Spinal cord (tissue), 10 donors: ENCODE measurements at places on chromosomes 2 and 18.

DNA sequence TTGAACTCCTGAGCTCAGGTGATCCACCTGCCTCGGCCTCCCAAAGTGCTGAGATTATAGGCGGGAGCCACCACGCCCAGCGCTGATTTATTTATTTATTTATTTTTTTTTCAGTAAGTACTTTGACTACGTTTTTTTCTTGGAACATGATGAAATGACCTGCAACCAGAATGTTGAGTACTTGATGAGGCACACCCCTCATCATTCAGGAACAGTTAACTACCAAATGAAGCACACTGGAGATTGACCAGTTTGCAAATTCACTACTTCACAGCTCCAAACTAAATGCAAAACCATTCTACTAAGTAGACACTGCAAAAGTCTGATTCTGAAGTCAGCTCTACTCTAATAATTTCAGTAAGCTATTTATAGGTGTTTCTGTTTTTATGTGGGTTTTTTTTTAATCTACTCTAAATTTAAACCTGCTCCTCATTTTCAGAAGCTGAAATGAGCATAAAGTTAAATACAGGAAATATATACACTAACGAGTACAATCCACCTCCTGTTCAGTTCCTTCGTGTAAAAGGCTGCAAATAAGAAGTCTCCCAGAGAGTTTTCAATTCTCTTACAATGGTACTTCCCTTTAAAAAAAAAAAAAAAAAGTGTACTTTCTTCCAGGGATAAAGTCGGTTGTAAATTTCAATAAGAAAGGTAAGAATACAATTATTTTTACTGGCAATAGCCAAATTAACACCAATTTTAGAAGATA, 1.4 kb downstream of the GFPT1 start:
- no peak for DNase-seq

GRCh38 chr2:7803515-7803914, 878.3 kb upstream of the ID2 start:
- no peak for DNase-seq

DNA sequence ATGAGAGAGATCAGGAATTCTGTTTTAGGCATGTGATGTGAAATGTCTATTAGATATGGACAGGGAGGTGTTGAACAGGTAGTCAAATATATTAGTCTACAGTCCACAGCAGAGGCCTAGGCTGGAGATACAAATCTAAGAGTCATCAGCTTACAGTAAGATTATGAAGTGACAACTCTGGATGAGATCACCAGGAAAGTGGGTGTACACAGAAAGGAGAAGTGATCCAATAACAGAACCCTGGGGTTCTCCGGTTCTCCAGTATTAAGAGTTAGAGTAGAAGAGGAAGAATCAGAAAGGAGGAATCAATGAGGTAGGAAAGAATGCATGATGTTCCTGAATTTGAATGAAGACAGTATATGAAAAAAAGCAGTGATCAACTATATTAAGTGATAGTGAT, 362.3 kb downstream of the FIGN start:
- no peak for DNase-seq

- no peak for DNase-seq
These were observed 22.1 kb upstream of the CRIM1 start for GRCh38 chr2:36333350-36334012.

GRCh38 chr2:18790509-18791171, 201.3 kb upstream of the NT5C1B start:
- no peak for DNase-seq

DNA sequence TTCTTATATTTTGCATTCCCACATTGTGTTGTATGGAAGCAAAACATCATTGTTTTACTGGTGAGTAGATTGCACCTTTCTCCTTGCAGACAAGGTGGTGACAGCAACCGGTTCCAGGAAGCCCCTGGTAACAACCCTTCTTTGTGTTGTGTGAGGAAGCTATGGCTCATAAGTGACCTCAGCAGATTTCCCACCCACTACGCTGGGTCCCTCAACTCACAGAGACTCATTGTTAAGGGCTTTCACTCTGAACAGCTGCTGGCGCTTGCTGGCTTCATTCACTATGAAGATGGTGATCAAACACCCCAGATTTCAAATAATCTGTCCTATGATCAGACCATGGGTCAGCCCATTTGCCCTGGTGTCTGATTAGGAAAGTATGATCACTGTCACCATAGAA, 53.4 kb downstream of the WIPF1 start:
- DNase-seq, result peak; percentile 43

- DNase-seq, result no peak
These were observed 185.0 kb upstream of the HS6ST1 start for GRCh38 chr2:128503399-128504245.

GRCh38 chr2:9291331-9291730, 84.7 kb downstream of the ASAP2 start:
- no peak for DNase-seq

DNA sequence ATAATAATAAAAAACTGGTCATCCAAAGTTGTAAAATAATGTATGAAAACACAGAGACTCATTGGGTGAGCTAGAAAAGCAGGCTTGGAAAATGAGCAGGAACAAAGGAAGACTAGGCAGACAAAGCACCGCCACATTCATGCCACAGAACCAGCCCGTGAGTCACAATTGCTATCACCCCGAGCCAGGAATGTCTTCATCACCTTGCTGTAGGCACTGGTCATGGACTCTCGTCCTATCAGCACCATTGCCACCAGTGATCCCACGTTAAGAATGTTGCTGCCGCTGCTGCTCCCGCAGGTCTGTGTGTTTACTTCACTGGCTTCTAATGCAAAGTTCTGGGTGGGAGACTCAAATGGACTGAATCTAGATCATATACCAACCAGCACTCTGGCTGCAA, 417.9 kb downstream of the PID1 start:
- no peak for DNase-seq

DNA sequence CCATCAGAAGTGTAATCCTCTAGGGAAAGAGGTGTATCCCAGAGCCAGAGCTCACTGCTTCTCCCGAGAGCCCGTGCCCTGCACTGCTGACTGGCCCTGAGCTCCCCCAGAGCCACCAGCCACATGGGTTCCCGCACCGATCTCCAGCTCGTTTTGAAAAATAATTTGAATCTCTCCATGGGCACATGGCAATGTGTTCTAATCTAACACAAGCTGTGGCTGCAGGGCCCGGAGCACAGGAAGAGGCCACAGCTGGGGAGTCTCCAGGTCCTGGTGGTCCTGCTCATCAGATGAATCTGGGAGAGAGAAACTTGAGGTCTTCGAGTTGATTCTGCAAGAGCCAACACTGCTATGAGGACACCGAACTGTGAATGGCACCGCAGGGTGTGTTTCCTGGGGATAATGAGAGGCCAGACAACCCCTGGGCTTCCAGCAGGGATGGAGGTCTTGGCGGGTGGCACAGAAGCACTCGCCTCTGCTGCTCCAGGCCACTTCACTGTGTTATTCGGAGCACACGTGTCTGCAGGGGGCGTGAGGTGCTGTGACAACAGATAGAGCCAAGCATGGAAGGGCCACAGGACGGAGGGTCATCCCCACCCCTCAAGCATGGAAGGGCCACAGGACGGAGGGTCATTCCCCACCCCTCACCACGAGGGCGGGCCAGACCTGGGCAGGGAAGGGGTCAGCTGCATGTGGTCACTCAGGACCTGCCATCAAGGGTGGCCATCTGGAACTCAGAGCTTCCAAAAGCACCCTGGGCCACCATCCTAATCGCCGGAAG, 196.8 kb downstream of the NDUFA10 start:
- no peak for DNase-seq

DNA sequence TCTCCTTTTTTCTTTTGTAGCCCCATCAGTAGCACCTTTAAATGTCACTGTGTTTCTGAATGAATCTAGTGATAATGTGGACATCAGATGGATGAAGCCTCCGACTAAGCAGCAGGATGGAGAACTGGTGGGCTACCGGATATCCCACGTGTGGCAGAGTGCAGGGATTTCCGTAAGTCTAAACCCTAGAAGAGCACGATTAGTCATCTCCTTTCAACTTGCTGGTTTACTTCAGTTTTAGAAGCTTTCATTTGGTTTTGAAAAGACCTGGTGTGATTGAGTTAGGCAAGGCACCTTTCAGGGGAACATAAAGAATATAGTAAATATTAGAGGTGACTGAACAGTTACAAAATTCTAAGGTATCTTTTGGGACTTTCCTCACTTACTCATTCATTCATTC, 72.2 kb upstream of the TMEM87B start:
- DNase-seq, result no peak

DNA sequence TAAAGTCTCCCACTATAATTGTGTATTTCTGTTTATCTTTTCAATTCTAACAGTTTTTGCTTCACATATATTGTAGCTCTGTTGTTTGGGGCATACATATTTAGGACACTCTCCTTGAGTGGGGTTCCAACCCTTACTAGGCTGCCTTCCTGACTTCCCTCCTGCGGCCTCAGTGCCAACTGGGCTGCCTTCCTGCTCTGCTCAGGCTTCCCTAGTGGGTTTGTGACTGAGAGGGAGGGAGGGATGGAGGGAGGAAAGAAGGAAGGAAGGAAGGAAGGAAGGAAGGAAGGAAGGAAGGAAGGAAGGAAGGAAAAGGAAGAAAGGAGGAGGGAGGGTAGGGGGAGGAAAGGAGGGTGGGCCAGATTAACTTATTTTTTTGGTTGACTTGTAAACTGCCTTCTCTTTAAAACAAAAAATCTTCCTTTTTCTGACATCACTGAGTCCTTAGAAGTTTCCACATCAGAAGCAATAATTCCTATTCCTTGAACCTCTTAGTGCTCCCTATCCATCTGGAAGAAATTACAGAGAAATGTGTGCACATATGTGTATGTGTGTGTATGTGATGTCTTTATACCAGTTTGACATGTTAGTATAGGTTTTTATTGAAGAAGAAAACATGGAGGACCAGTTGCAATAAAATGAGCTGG, 145.4 kb upstream of the PGAP1 start:
- no peak for DNase-seq

DNA sequence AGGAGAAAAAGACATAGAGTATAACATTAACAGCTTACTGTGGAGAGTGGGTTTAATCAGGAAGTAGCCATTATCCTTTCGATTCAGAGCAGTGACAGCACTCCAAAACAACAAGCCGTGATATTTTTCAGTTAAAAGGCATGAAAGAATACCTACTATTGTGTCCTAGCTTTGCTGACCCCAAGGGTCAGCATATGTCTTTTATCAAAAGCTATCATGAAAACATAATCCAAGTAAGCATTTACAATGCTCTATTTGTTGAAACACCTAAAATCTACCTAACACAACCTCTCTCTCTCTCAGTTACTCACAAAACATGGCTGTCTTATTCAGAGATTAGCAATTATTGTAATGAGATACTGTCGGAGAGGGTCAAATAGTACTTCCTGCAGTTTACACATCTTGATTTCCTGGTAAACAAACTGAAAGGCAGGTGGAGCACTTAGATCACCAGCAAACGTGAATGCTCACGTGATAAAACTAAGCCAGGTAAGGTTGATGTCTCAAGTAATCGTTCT, 100.0 kb downstream of the BAZ2B start:
- peak; percentile 90 for DNase-seq

DNA sequence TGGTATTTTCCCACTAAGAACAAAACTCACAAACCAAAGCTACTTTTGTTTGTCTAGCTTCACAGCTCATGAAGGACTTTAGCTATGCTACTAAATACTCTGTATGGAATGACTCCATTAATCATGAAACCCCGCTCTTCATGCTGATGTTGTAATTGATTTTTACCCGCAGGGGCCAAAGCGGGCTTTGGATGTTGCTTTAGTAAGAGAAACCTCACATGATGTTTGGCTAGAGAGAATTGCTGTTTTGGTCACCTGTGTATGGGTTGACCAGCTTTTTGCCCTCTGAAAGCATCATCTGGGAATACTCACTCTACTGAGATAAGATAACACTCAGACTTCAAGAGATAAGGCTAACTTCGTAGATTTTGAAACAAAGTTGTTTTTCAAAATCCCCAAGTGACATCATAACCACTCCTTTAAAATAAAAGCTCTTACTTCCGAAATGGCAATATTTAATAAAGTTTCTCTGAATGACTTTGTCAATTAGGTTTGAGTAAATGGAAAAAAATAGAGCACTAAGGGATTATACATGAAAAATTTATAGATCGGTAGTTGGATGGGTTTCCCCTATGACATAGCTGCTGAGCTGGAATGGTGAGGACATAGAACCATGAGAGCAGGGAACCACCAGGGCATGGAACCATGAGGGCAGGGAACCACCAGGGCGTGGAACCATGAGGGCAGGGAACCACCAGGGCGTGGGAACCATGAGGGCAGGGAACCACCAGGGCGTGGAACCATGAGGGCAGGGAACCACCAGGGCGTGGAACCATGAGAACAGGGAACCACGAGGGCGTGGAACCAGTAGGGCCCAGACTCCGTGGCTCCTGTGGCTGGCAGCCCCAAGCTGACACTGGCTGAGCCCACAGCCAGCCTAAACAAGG, 31.9 kb downstream of the ACKR3 start:
- DNase-seq, result no peak

GRCh38 chr2:172172513-172173173, 69.9 kb upstream of the DLX2 start:
- DNase-seq, result peak; percentile 51

DNA sequence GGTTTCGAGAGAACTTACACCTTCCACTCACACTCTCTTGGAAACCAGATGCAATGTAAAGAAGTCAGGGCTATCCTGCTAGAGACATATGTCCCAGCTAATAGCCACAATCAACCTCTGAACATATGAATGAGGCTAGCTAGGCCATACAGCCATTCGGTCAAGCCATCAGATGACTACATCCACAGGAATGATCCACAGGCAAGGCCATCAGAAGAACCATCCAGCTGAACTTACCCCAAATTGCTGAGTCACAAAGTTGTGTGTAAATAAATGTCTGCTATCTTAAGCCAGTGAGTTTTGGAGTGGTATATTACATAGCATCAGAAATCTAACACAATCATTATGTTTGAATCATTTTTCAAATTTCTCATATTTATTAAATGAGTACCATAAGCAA, 5.2 kb upstream of the SPAST start:
- no peak for DNase-seq

DNA sequence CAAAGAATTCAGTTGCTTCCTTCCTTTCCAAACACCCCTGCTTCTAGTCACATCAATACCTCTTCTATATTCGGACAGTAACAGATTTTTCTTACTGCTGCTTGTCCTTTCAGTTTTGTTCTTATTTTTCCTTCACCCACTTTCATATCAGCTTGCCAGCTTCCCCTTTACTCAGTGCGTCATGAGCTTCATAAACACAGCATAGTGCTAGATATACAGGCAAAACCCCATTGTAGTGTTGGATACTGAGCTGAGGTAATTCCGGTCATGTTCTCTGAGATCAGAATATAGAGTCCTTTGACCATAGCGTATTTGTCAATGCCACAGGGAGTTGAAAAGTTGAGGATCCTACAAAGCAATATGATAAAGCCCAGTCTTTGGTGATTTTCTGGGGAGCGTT, 2.4 kb downstream of the FARP2 start:
- DNase-seq, result peak; percentile 11

GRCh38 chr2:105329197-105329554, 359 bp downstream of the TGFBRAP1 start:
- no peak for DNase-seq

DNA sequence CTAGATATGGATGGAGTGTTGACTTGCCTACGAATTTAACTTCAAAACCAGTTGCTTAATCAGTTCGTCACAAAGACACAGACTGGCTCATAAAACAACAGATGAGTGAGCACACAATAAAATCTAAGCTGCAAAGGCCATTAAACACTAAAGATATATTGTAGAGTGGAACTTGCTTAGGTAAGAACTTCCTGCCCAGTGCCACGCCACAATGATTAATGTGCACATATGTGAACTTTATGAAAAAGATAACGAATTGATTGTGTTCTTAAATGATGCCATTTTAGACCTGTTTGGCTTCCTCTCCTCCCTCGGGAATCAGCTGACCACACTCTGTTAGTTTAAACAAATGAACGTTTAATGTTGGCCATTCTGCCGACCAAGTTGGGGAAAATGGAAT, 2031.3 kb upstream of the CELF4 start:
- DNase-seq, result no peak
